Fibroblast of the aortic adventitia (primary cell): ENCODE measurements at places on chromosomes 1 and 21. TPM values are rescaled to one million over a fixed set of nuclear protein-coding genes. Genes with fewer than 3 reads are reported as not detected.

The TEDDM1 gene
- not detected in 2 replicates for total RNA-seq

The SLAMF9 gene
- not detected in 2 replicates for total RNA-seq

The ENAH gene
- 131 and 148 TPM in 2 replicates for total RNA-seq

The FHL3 gene
- total RNA-seq = 6.1 and 15.6 TPM in 2 replicates

The TSPAN1 gene
- 0.81 TPM in 1 of 2 replicates, not detected in the other for total RNA-seq

The DCST1 gene
- not detected in 2 replicates for total RNA-seq

The CCDC17 gene
- 0.72 and 4.0 TPM in 2 replicates for total RNA-seq

The OR2T11 gene
- not detected in 2 replicates for total RNA-seq

The SLC35F3 gene
- total RNA-seq = not detected in 2 replicates

The KCNQ4 gene
- not detected in 2 replicates for total RNA-seq

The IFNGR2 gene
- 10.6 and 64.2 TPM in 2 replicates for total RNA-seq

The SLC50A1 gene
- total RNA-seq = 25.6 and 39.3 TPM in 2 replicates

The PDC gene
- total RNA-seq = 0.27 TPM in 1 of 2 replicates, not detected in the other

The TGFB2 gene
- total RNA-seq = 0.82 and 13.5 TPM in 2 replicates

The GSTM5 gene
- 6.1 and 13.0 TPM in 2 replicates for total RNA-seq

The FCGR3B gene
- not detected in 2 replicates for total RNA-seq

The THEM5 gene
- not detected in 2 replicates for total RNA-seq
